ENCODE measurements at places on chromosomes 5 and 9. TPM values are rescaled to one million over a fixed set of nuclear protein-coding genes. Genes with fewer than 3 reads are reported as not detected.

ADAMTS16 gene
- total RNA-seq = not detected

PRRX2 gene
- 8.3 TPM for total RNA-seq

GTF3C4 gene
- 14.1 TPM for total RNA-seq

TXNDC8 gene
- total RNA-seq = not detected

CMYA5 gene
- 0.18 TPM for total RNA-seq

NUTM2F gene
- not detected for total RNA-seq

PCA3 gene
- not detected for total RNA-seq

SH3RF2 gene
- 0.16 TPM for total RNA-seq

COL15A1 gene
- total RNA-seq = 6.2 TPM

HAVCR2 gene
- not detected for total RNA-seq

CATSPER3 gene
- not detected for total RNA-seq

MYOT gene
- total RNA-seq = not detected

TOR4A gene
- total RNA-seq = 15.6 TPM

DMAC1 gene
- 8.7 TPM for total RNA-seq

SPINK13 gene
- not detected for total RNA-seq

AGXT2 gene
- total RNA-seq = not detected

AMBP gene
- total RNA-seq = not detected

SPATA31A3 gene
- not detected for total RNA-seq

ATOX1 gene
- 108 TPM for total RNA-seq

TNC gene
- 0.18 TPM for total RNA-seq

GFI1B gene
- not detected for total RNA-seq

MARCOL gene
- total RNA-seq = not detected

PLCXD3 gene
- 20.9 TPM for total RNA-seq

PDLIM7 gene
- 169 TPM for total RNA-seq

ADAMTS13 gene
- total RNA-seq = 1.5 TPM

IL4 gene
- total RNA-seq = not detected

ACOT12 gene
- not detected for total RNA-seq

PCDHGC4 gene
- under 0.01 TPM for total RNA-seq

SNAPC4 gene
- total RNA-seq = 8.1 TPM

SCAMP1 gene
- total RNA-seq = 46.8 TPM

All from cardiac atrium fibroblast (primary cell).